ENCODE measurements at places on chromosomes 11 and 22.

DNA sequence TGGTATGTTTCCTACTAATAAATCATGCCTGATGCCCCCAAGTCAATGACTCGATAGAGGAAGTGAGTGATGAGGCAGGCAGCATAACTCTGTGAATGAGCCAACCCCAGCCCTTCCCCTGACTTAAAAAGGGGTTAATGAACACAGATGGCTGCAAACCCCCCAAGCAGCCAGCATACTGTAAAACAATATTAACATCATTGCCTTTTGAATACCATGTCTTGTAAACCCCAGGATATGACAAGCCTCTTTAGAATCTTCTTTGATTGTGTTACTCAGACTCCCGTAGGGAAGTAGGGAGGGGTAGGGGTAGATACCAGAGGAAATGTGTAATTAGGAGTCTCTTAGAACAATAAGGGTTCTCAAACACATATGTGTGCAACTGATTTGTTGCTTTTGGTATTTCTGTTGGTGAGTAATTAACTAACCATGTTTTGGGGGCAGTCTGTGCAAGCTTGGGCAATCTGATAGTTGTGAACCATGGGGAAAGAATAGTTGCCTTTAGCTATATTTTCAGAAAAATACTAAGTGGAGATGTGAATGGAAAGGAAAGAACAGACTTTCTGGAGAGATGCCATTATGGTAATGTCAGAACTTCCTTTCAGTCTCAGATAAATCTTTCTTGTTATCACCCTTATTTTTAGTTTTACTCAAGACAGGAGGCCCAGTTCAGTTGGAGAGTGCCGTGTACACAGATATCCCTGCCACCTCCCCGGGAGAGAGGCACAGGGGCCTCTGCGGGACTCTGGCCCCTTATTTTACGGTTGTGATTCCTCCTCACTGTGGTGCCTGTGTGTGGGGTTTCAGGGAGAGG is 701.8 kb downstream of the NTM start:
- DNase-seq = peak; percentile 99

DNA sequence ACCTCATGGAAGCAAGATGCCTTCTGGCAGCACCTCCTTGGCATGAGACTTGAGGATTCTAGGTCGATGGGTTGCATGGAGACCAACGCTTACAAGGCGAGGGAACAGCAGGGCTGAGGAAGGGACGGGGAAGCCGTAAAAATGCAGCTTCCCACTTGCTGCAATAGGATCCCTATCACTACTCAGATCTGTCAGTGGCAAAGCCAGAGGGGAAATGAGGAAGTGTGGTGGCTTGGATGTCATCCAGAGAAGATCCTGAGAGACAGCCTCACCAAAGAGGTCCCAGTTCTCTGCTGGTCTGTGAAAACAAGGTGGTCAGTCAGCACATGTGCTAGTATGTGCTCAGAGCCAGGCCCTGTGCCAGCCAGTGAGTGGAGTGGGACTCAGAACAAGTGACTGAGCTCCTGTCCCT is 22.2 kb downstream of the CYB5R2 start:
- DNase-seq = peak; percentile 88

GRCh38 chr22:22813126-22814075 is 74.2 kb upstream of the IGLL5 start:
- DNase-seq = no peak

DNA sequence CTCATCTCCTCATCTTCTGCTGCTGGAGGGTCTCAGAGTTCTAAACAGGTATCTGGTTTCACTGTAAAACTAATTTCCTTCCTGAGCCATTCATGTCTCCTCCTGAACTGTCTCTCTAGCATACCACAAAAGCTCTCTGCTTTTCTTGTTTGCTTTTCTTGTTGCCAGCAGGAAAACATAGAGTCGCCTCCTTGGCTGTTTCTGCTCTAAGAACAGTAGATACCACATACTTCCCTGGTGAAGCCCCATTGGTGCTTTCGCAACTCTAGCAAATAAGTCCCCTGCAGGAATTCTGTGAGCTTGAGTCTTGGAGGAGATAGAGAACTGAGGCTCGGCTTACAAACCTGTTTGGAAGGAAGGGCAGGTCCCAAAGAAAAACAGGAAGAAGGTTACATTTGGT is 7.0 kb downstream of the DIXDC1 start:
- DNase-seq = peak; percentile 90

- DNase-seq = no peak
Observed at GRCh38 chr22:34490886-34491285, 570.6 kb upstream of the LARGE1 start.

- DNase-seq = no peak
Observed at GRCh38 chr22:46010951-46011626, 34.1 kb upstream of the WNT7B start.

GRCh38 chr11:47060807-47061206 is 115.9 kb downstream of the ARFGAP2 start:
- DNase-seq = peak; percentile 64

DNA sequence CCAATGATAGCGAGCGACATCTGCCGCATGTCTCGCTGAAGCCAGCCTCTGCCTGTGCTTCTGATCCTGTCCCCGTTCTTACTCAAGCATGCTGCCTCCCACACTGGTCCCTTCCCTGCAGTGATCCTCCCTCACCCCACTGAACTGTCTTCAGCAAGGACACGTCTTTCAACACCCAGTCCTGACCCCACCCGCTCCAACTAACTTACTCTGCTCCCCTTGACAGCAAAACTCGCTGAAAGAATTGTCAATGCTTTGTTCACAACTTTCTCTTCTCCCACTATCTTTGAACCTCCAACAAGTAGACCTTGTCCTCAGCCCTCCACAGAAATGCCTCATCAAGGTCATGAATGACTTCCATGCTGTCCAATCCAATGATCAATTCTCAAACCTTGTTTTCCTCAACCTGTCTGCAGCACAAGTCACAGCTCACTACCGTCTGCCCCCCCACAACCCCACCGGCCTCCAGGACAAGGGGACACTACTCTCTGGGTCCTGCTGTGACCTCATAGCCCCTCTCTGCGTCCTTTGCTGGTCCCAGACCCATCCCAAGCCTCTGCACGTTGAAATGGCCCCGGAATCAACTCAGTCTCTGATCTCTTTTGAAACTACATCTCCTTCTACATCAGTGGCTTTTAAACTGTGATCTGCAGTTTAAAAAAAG is 108.0 kb downstream of the MICAL3 start:
- DNase-seq = no peak

DNA sequence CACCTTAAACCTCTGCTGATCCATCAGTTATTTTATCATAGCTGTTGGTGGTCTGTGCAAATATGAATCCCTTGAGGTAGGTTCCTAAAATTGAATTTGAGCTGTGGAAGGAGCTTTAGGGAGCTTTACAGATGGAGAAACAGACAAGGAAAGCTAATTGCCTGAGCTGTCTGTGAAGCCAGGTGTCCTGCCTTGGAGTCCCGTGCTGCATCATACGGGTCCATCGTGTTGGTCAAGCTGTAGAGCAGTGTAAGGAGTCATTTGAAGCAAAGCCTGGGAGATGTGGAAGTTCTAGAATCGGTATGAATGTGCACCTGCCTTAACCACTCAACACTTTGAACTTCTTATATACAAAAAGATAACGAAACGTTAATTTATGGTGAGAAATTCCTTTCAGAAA is 1.0 kb downstream of the POLA2 start:
- no peak for DNase-seq

DNA sequence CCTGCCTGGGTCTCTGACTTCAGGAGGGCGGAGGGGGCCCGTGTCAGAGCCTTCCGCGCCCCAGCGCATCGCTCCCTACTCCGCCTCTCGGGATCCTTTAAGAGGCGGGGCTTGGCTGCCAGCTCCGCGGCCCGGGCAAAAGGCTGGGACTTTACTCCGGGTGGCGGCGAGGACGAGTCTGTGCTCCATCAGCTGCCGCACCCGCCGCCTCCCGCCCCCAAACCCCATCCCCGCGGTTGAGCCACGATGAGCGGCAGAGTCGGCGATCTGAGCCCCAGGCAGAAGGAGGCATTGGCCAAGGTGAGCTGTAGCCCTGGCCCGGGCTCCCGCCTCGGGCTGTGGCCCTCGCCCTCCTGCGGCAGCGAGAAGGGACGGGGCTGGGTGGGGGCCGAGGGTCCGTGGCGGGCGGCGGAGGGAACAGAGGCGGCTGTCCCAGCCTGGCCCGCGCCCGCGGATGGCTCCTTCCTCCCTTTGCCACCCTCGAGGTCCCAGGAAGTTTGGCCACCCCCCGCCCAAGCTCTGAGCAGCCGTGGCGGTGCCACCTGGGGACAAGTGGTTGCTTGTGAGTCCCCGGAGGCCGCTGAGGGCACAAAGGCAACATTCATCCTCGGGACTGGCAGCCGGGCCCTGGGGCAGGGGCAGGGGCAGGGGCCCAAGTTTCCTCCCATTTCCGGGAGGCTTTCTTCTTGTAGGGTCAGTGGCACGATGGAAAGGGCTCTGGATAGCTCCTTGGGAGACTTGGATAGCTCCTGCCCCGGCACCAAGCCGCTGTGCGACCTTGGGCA is at the start of gene SEC14L2:
Gene SEC14L2 (plus strand): TSS at position 148 of the 785 bp plus-strand sequence. CDS start 99 bp downstream, at position 247.
- peak; percentile 67 for DNase-seq

DNA sequence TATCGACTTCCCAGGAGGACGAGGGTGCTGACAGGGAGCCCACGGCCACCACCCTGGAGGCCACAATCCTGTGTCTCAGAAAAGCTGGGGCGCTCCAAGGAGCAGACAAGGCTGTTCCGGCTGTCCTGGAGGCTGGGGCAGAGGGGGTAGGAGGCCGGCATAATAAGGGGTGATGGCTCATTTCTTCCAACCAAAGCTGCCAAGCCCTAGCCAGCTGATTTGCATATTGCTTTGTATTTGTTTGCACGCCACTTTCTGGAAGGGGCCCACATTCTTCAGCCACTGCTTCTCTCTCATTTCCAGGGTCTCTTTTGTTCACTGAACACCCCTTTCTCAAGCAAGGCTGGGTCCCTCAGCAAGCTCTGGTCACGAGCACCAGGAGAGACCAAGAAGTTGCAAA is 4.7 kb downstream of the PDE2A start:
- DNase-seq = no peak

DNA sequence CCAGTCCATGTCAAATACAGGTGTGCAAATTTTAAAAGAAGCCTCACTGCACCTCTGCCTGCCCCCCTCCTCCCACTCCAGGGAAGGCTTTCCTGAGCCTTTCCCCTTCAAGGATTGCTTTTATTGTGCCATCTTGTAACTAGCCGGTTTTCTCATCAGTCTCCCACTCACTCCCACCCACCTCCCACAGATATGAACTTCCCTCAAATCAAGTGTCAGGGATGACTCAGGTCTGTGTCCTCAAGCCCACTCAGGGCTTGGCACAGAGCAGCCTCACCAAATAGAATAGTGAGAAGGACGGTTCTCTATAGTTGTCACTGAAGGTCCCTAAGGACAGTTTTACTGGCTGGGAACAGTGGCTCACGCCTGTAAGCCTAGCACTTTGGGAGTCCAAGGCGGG is 43.0 kb downstream of the THAP12 start:
- no peak for DNase-seq

DNA sequence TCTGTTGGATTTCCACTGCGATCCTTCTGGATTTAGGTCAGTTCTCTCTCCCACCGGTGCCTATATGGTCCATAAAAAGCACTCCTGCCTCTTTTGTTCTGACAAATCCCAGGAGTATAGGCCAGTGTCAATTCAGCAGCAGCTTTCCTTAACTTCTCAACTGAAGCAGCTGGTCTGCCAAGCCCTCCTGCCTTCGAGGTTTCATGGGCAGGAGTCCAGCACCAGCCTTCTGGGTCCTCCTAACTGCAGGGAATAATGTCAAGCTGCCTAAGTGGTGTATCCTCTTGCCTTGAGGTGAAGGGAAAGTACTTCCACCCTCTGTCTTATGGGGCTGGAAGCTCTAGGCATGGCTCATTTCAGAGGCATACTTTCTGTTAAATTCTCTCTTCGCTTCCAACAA is 149.4 kb upstream of the NCAM1 start:
- no peak for DNase-seq

- DNase-seq = no peak
Observed at GRCh38 chr11:104905271-104905670, 7.0 kb upstream of the CASP12 start.

DNA sequence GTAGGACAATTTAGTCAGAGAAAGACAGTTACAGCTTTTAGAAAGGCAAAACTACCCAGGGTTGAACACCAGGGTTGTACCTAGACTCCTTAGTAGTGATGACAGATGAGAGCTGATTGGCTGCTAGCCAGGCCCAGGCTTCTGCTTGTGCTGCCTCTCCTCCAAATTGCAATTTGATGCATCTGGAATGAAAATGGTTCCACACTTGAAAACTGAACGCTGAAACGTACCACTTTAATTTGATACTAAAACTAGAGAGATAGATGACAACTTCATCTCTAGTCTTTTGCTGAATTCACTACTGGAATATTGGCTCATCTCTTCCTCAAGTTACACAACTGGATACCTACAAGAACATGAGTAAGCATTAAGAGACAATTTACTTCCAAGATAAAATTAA is 19.2 kb upstream of the FNBP4 start:
- peak; percentile 19 for DNase-seq

- DNase-seq = no peak
Observed at GRCh38 chr11:75591966-75592365, 29.9 kb downstream of the SERPINH1 start.

DNA sequence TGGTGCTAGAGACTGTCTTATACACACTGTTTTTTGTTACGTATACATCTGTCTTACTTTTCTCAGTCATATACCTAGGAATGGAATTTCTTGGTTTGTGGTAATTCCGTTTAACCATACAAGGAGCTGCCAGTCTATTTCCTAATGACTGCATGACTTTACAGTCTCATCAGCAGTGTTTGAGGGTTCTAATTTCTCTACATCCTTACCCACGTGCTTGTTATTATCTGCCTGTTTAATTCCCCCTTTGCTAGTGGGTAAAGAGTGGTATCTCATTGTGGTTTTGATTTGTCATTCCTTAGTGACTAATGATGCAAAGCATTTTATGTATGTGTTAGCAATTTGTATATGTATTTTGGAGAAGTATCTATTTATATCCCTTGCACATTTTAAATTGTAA is 1008.0 kb downstream of the FAM181B start:
- no peak for DNase-seq

DNA sequence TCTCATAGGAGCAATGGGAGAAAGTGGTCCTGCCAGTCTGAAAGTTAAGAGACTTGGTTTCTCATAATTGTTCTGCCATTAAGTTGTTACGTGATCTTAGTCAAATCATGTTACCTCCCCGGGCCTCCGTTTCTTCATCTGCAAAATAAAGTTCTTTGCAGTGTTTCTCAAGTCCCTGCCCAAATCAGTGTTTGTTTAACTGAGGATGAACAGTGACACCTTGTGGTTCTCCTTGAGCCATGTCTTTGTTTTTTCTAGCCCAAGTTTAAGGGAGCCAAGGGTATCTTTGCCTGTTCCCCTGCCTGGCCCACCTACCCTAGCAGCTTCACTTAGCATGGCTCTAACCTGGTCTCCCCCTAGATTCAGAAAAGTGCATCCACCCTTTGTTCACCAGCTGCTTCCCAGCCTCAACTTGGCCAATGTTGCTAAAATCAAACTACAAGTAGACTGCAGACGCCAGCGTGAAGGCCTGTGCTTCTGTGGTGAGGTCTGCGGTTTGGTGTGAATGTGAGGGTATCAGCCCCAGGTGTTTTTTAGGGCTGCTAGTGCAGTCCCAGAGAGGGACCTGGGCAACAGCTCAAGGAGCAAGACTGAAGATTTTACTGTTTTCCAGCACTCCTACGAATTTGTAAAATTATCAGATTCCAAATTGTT is 35.5 kb downstream of the FZD4 start:
- DNase-seq = peak; percentile 77

All from EH (cell line).